D341Med (cell line): ENCODE measurements at places on chromosomes 7 and 10.

DNA sequence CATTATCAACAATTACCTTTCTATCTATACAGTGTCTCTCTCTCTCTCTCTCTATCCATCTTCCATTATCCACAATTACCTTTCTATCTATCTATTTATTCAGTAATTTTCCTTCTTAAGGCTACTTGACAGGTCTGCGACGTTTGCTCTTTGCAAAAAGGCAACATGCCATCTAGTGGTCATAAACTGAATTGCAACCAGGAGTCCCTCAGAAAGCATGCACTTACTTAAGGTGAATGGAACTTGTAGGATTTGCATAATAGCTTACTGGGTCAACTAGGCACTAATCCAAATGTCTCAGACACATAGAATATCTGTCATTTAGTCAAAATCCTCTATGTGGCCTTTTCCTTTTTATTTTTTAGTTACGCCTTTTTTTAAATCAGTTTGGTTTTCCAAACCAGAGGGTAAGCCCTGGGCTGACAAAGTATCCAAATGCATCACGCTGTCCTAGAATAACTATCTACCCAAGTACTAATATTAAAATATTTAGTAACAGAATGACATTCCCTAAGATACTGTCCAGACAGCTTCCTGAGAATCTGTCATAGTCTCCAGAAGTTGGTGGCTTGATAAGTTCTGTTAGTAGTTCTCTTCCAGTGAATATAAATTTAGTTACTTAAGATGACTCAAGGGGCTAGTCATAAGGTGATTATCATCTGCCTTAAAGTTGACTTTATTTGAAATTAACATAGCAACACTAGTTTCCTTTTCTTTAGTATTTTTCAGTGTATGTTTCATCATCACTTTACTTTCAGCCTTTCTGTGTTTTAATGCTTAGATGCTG lies 208.3 kb downstream of the PPP1R3A start:
- DNase-seq: peak; percentile 63

- peak; percentile 86 for DNase-seq
Measured at GRCh38 chr7:129824291-129825208, 128.2 kb downstream of the UBE2H start.

DNA sequence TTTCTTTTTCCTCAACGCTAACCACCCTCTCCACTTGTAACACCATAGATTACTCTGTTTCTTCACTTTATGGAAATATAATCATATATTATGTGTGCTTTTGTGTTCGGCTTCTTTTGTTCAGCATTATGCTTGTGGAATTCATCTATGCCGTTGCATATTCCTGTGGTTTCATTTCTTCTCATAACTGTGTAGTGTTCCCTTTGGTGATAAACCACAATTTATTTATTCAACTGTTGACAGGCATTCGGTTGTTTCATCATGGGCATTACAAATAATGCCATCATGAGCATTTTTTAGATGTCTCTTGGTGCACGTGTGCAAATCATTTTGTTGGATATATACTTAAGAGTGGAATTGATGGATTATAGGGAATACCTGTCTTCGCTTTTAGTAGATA lies 12.1 kb downstream of the AVL9 start:
- DNase-seq: no peak

DNA sequence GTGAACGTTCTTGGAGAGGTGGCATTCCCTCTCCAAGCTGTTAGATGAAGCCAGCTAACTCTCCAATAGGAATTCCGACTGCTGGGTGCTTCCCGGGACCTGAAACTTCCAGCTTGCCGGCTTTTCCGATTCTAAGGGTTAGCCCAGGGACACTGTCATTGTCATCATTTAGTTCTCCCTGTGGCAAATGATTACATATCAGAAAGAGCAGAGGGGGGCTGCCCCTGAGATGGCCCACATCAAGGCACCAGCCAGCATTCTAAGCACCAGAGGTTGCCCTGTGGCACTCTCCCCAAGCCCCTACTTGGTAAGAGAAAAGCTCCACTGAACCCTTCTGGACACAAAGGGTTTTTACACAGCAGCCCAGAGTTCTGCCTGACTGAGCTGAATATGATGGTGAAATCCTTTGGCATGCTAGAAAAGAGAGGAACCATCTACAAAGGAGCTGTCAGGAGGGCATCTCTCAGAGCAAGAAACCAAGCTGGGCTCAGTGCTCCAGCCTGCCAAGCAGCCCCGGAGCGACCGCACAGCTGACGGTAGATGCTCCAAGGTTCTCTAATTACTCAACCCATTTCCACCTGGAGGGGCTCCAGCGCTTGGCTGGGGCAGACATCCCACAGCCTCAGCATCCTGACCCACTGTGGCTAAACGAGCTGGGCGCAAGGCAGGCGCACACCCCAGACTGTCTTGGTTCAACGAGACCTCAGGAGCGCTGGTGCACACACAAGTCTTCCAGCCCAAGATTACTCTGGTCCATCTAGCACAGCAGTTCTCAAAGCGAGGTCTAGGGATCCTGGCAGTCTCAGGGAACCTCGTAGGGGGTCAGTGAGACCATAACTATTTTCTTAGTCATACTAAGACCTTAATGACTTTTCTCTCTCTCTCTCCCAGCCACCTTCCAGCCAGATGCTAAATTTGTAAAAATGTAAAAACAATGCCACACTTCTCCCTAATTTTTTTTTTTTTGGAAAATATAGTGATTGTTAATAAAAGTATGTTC lies 160.5 kb downstream of the GFRA1 start:
- DNase-seq: no peak

GRCh38 chr10:25455980-25456567 lies 281.3 kb downstream of the GPR158 start:
- no peak for DNase-seq

GRCh38 chr10:42997849-42998165 lies 79.1 kb upstream of the RET start:
- peak; percentile 11 for DNase-seq
